ENCODE measurements at places on chromosomes 1 and 21.

DNA sequence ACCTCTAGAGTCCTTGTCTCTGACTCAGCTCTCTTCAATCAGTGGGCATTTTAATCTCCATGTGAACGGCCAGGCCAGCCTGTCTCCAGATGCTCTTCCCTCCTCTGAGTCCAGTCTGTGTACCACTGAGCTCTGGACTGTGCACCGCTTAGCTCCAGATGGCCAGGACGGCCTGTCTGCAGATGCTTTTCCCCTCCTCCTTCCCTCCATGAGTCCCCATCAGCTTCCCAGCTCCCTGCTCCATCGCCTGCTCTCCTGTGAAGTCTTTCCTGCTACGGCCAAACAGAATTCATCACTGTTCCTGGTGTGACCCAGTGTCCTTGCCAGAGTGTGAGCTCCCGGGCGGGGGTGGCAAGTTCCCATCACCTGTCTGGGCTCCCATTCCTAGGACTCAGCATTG, 42.0 kb downstream of the STUM start:
- no peaks in the 10 kb centered on the region for H3K4me1 ChIP-seq
- H3K4me3 ChIP-seq = no peak overlapping the region
- H3K27ac ChIP-seq = no peak overlapping the region
- DNase-seq = no peak

DNA sequence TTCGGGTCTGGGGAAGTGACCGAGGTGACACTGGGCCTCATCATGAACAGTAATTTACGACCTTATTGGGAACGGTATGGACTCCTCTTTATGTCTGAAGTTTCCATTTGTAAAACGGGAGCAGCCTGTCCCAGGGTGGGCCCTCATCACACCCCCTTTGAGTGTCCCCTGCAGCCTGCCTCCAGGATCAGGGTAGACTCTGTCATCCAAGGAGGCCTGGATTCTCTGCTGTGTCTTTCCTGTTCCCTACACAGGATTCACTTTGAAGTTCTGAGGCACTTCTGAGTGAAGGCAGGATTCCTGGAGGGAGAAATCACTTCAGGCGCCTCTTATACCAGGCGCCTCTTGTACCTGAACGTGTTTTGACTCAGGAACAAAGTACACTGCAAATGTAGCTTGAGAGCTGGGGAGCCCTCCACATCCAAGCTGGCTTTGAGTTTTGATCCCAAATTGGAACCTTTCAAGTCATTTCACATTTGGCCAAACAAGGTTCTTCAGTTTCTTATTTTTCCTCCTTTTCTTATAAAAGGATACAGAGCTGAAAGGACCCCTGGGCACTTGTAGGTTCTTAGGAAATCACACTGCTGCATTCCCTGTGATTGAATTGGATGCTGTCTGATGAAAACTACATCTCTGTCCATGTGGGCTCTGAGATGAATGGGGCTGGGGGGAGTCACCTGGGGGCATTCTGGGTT, 106.0 kb downstream of the SUSD4 start:
- no peak overlapping the region for H3K27ac ChIP-seq
- peaks cover 3% of the 10 kb centered on the region for H3K27me3 ChIP-seq
- H3K36me3 ChIP-seq = no peaks in the 10 kb centered on the region
- H3K4me1 ChIP-seq = no peaks in the 10 kb centered on the region
- H3K4me3 ChIP-seq = no peak overlapping the region
- no peak for DNase-seq

DNA sequence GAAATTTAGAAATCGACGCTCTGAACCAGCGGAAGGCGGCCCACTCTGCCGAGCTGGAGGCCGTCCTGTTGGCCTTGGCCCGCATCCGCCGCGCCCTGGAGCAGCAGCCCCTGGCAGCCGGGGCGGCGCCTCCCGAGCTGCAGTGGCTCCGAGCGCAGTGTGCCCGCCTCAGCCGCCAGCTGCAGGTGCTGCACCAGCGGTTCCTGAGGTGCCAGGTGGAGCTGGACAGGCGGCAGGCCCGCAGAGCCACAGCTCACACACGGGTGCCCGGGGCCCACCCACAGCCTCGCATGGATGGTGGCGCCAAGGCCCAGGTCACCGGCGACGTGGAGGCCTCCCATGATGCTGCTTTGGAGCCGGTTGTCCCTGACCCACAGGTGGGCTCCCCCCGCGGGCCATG, 47.0 kb upstream of the DIP2A start:
- no peak overlapping the region for H3K4me3 ChIP-seq
- H3K27me3 ChIP-seq = no peaks in the 10 kb centered on the region
- H3K27ac ChIP-seq = no peak overlapping the region
- no peak for DNase-seq
- H3K4me1 ChIP-seq = no peaks in the 10 kb centered on the region

DNA sequence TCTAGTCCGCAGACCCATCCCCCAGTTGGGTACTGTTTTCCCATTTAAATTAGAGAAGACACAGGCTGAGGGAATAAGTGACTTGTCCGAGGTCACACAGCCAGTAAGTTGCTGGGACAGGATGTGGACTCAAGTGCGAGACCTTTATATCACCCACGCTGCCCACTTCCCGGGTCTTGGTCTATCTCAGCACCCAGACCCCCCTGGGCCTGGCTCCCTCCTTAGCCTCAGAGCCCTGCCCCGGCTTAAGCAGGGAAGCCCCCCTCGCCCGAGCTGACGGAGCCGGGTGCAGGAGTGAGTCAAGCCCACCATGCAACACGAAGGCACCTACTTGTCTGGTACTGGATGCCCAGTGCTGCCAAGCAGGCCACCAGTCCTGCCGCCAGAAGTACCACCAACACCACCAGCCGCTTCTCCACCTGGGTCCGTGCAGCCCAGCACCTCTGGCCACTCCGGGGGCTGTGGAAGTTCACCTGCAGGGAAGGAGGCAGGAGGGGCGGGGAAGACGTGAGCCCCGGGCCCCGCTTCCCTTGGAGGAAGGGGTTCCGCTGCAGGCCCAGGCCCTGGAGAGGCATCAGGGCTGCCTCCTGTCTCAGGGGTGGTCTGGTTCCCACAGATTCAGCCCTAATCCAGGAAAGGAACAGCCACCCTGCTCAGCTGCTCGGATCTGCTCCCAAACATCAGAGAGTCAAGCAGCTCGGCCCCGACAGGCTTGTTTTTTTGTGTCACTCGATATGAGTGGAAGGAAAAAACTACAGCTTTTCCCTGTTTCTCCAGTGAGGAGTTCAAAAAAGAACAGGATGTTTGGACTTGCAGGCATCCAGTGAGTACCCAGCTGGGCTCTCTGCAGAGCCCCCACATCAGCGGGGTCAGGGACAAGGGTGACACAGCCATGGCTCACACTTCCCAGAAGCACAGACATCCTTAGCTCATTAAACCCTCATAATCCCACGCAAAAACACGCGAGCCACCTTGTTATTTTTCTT, 11.1 kb downstream of the ECE1 start:
- H3K36me3 ChIP-seq = peaks cover 37% of the 10 kb centered on the region
- peak overlapping the region; percentile 56 for H3K4me3 ChIP-seq
- H3K27me3 ChIP-seq = no peaks in the 10 kb centered on the region
- H3K4me1 ChIP-seq = peaks cover 62% of the 10 kb centered on the region
- DNase-seq = no peak

- H3K27me3 ChIP-seq = no peaks in the 10 kb centered on the region
- peaks cover 24% of the 10 kb centered on the region for H3K36me3 ChIP-seq
- DNase-seq = no peak
- peaks cover 48% of the 10 kb centered on the region for H3K4me1 ChIP-seq
Observed at GRCh38 chr21:37447288-37447936, 80.8 kb downstream of the DYRK1A start.

All from activated CD4-positive, alpha-beta T cell treated with anti-CD3 and anti-CD28 coated beads, Interleukin-2, amount 10 ng/mL, durations not matched to agents 7 days and 5 days (primary cell).